Stimulated activated CD8-positive, alpha-beta memory T cell treated with anti-CD3 and anti-CD28 coated beads, Interleukin-2, amount 100 ng/mL, for 1 hour (primary cell): ENCODE measurements at places on chromosomes 16 and 17.

- no peak for DNase-seq
These were observed 5.6 kb upstream of the PCTP start for GRCh38 chr17:55745258-55745657.

DNA sequence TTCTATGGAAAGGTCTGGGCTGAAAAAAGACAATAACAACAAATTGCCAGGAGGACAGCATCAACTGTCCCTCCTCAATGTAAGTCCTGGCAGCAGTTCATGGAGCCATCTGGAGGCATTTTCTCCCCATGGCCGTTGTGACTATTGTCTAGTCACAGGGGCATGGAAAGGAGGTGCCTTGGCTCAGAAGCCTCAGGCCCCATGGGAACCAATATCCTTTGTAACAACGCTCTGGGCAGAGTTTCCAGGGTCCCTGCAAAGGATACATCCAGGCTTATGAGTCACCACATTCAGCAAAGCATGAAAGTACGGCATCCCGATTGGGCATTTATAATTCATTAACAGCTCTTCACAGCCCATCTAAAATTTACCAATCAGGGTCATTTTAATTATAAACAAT is 85.2 kb downstream of the GLG1 start:
- no peak for DNase-seq

GRCh38 chr16:55710466-55710865 is 54.7 kb downstream of the SLC6A2 start:
- DNase-seq, result no peak

- DNase-seq, result no peak
These were observed 15.0 kb downstream of the GINS2 start for GRCh38 chr16:85673529-85674417.

DNA sequence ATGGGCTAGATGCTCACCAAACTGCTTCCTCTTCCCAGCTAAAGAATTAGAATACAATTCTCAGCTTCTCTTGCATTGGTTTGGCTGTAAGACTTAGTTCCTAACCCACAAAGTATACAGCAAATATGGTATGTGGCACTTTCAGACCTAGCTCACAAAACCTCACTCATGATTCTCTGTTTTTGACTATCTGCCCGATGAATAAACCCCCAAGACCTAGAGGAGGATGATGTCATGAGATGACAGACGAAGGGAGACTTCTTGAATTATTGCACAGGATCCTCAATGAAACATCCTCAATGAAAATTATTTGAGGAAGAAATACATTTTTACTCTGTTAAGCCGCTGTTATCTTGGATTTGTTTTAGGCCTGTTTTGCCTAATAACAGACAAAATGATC is 14.3 kb downstream of the CNOT1 start:
- no peak for DNase-seq
